NCI-H1930 (cell line): ENCODE measurements at places on chromosomes 2 and 18.

- DNase-seq = no peak
Measured at GRCh38 chr2:71658771-71659170, 205.4 kb downstream of the DYSF start.

- DNase-seq = peak; percentile 13
Measured at GRCh38 chr2:120312860-120313694, 32.9 kb upstream of the INHBB start.

- DNase-seq = peak; percentile 10
Measured at GRCh38 chr18:30889519-30890301, 152.8 kb downstream of the DSC3 start.

DNA sequence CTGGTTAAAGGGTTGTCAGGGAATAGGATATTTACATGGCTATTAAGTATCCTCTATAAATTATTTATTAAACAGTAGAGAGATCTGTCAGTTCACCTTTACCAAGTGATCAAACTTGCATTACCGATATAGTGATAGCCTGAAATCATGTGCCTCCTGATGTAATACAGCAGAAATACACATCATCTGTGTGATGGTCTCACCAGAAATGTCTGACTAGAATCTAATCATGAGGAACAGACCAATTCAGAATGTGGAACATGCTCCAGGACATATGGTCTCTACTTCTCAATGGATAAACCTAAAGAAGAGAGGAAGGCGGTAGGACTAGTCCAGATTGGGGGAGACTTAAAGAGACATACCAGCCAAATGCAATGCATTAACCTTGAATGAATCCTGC, 6.2 kb downstream of the VPS54 start:
- DNase-seq = no peak

DNA sequence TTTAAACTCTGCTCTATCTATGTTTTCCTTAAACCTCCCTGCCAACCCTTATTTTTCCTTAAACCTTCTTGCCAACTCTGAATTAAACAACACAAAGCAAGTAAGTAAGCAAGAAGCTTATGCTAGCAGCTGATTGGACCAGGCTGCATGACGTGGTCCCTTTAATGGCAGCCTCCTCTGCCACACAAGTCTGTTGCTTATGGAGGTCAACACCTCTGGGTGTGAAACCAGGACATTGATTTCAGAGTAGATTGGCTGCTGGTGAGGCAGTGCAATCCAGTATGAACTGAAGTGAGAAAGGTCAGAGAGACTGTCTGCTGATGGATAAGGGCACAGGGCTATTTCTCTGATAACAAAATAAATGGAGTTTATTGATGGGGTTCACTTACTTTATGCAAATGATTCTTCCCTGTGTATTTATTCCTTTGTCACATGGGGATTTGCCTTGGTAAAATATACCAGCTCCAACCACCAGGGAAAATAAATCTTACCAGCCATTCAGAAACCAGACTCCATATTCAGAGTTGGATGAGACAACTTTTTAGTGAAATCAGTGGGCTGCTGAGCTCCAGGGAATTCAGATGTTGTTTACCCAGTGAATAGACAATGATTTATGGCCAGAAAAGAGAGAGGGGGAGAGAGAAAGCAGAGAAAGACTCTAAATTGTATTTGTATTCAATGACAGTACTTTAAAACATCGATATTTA, 112.2 kb upstream of the NCKAP5 start:
- no peak for DNase-seq

DNA sequence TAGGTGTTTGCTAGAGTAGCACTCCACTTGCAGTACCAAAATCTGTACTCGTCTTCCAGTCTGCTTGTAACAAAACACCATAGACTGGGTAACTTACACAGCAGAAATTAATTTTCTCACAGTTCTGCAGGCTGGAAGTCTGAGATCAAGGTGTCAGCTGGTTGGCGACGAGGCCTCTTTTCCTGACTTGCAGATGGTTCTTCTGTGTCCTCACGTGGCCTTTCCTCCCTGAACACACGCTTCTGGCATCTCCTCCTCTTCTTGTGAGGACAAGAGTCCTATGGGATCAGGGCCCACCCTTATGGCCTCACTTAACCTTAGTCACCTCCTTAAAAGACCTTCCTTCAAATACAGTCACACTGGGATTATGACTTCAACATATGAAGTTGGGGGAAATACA, 493.5 kb upstream of the MYT1L start:
- DNase-seq = no peak

- DNase-seq = no peak
Measured at GRCh38 chr2:60313470-60314172, 239.8 kb downstream of the BCL11A start.

- no peak for DNase-seq
Measured at GRCh38 chr2:182372661-182373060, 54.2 kb downstream of the PDE1A start.

DNA sequence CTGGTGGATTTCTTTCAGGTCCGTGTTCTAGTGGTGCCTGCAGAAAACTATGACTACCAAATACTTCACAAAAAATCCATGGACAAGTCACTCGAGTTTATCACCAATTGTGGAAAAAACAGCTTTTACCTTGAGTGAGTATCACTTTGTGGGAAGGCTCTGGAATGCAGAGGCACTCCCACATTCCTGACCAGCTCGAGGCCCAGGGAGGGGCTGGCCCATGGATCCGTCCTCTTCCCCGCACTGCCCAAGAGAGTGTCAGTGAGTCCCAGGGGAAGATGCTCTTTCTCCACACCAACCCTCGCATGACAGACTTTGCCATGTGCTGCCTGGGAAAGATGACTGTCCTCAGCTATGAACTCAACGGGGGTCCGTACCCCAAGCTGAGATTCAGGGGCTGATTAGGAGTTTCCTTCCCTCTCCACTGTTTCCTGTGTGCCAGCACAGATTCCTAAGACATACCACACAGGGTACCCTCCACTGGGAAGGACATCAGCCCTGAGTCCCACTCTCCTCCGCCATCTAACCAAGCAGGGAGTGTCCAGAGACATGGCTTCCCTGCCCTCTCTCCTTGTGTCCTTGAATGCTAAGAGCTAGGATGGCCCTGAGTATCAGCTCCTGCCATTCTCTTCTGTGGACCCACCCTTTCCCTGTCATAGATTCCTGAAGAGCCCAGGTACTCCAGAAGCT, 155.9 kb downstream of the LAMA3 start:
- DNase-seq = no peak

DNA sequence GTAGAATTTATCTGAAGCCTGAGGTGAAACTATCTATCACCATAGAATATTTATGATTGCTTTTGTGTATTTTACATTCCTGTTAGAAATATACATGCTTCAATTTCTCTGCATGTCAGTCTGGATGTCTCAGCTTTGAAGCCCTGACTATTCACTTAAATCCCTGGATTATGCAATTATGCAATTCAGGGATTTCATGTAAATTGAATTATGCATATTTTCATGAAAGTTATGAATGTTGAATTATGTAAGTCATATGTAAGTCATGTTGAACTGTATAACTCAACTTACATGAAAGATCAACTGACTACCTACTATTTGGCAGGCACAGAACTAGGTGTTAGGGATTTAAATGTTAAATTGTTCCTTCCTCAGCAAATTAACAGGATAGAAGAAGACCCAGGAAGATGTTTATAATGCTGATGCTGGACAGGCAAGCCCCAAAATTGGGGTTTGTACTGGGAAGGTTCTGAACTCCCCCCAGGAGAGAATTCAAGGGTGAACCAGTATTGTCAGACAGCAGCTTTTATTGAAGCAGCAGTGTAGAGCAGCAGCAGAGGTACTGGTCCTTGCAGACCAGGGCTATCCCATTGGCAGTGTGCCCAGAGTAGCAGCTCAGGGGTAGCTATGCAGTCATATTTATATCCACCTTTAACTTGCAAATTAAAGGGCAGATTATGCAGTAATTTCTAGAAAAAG, 236.5 kb downstream of the ZNF804A start:
- DNase-seq = no peak

DNA sequence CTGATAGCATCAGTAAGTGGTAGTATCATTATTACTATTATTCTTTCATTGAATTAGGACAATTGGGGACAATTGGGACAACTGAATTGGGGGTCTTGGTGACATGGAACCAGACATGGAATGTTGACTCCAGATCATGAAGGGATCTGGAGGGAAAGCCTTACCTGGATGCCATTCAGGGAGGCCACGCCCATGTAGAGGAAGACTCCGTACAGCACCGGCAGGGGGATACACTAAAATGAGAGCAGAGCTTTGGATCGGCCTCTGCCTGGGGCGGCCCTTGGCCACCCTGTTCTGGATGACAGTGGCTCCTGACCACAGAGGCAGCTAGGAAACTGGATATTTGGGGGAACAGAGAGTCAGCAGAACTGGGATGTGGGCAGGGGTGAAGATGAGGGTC, 29.2 kb downstream of the MTHFD2 start:
- no peak for DNase-seq

- no peak for DNase-seq
Measured at GRCh38 chr18:61896757-61897156, 4.0 kb upstream of the RNF152 start.

GRCh38 chr18:12651651-12652050, 6.3 kb downstream of the SPIRE1 start:
- DNase-seq = no peak

DNA sequence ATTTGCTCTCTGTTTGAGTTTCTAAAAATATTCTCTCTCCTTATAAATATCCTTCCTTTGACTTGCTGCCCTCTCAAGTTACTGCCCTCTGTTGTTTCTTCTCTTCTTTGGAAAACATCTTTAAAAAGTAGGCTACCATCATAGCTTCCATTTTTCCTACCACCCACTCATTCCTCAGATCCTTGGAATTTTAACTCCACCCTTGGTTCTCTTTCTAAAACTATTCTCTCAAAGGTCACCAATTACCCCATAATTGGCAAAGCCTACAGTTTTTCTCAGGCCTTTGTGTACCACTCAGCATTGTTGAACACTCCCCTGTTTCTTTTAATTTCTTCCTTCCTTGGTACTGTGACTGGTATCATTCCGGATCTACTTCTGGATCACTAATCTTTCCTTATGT, 43.0 kb upstream of the ITGAV start:
- no peak for DNase-seq

GRCh38 chr2:240309214-240309613, 126.2 kb upstream of the GPC1 start:
- DNase-seq = no peak

- DNase-seq = no peak
Measured at GRCh38 chr2:217793566-217794132, 209.1 kb downstream of the TNS1 start.

GRCh38 chr2:192265751-192266150, 71.0 kb upstream of the TMEFF2 start:
- no peak for DNase-seq
